ENCODE measurements at places on chromosomes 6 and 20.

- DNase-seq = no peak
These were observed 46.0 kb downstream of the RREB1 start for GRCh38 chr6:7153789-7154188.

GRCh38 chr20:35640724-35641123 lies 24.0 kb downstream of the CPNE1 start:
- no peak for DNase-seq

DNA sequence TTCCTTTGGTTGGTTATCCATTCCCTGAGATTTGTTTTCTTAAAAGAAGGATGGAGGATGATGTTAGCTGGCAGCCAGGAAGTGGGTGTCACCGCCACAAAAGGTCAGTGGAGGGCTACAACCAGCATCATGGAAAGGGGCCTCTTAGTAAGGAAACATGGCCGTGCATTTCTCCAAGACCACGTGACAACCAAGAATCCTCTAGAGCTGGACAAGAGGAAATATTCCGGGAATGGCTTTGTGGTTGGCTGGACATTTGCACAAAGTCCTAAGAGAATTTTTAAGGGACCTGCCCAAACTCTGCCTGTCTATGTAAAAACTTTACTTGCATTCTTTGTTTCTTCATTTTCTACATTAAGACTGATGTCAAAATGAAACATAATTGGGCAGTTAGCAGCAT lies 399.9 kb upstream of the MARCKS start:
- DNase-seq = no peak

- no peak for DNase-seq
These were observed 17.5 kb downstream of the KCNQ2 start for GRCh38 chr20:63454731-63455567.

GRCh38 chr20:33470866-33471265 lies 19.0 kb upstream of the CBFA2T2 start:
- no peak for DNase-seq

GRCh38 chr6:137927777-137928218 lies 60.7 kb downstream of the TNFAIP3 start:
- DNase-seq = peak; percentile 84

GRCh38 chr20:54208548-54209176 lies 775 bp downstream of the PFDN4 start:
- no peak for DNase-seq

DNA sequence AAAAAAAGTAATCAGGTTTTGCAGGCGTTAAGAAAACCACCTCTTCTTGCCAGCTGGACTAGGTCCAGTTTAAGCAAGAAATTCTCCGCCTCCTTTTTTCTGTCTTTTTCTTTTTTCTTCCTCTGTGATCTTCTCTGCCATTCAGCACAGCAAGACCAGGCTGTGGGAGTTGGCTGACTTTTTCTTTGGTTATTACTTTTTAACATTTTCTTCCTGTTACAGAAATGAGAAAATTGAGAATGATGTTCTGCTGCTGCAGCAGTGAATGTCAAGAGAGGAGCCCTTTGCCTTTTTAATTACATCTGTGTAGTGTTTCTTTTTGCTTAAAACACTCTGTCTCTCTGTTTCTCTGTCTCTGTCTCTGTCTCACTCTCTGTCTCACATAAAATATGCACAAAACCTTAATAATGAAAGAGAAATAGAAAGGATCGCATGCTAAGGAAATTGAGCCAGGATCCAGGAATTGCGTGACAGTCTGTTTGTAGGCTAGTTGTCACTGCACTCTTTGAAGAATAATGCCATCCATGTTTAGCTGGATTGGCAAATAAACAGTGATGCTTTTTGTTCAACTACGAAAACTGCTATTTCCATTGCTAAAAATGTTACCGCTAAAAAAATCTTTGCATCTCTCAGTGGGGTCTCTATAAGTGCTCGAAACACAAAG lies 103.2 kb upstream of the SUPT3H start:
- DNase-seq = no peak

DNA sequence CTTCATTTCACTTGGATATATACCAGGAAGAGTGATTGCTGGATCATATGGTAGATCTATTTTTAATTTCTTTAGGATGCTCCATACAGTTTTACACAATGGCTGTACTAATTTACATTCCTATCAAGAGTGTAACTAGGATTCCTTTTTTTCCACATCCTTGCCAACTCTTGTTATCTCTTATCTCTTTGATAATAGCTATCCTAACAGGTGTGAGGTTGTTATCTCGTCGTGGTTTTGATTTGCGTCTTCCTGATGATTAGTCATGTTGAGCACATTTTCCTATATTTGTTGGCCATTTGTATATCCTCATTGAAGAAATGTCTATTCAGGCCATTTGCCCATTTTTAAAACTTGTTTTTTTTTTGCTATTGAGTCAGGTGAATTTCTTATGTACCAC lies 552.4 kb downstream of the RFPL4B start:
- no peak for DNase-seq

GRCh38 chr6:163335671-163336545 lies 78.6 kb upstream of the QKI start:
- DNase-seq = no peak

GRCh38 chr20:4469910-4470309 lies 251.8 kb upstream of the PRND start:
- DNase-seq = no peak

GRCh38 chr6:137160763-137161162 lies 12.7 kb downstream of the IL22RA2 start:
- no peak for DNase-seq

GRCh38 chr20:61662226-61662967 lies 403.3 kb downstream of the TAF4 start:
- no peak for DNase-seq

DNA sequence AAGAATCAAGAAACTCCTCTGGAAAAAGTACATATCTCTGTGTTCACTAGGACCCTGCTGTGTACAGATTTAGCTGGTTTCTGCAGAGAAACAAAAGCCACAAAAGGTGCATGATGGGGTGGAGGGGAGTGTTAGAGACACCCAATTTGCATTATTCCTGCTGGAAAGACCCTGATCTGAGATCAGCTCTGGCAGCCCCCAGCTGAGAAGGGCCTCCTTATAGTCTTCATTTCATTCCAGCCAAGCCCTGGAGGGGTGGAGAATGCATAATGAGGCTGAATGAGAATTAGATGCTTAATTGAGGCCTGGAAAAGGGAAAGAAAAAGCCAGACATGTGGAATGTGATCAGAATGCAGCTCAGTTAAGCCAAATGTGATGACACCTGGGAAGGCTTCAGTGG lies 545.6 kb downstream of the KIF16B start:
- DNase-seq = no peak

GRCh38 chr20:31764641-31765305 lies 25.7 kb downstream of the TPX2 start:
- no peak for DNase-seq

DNA sequence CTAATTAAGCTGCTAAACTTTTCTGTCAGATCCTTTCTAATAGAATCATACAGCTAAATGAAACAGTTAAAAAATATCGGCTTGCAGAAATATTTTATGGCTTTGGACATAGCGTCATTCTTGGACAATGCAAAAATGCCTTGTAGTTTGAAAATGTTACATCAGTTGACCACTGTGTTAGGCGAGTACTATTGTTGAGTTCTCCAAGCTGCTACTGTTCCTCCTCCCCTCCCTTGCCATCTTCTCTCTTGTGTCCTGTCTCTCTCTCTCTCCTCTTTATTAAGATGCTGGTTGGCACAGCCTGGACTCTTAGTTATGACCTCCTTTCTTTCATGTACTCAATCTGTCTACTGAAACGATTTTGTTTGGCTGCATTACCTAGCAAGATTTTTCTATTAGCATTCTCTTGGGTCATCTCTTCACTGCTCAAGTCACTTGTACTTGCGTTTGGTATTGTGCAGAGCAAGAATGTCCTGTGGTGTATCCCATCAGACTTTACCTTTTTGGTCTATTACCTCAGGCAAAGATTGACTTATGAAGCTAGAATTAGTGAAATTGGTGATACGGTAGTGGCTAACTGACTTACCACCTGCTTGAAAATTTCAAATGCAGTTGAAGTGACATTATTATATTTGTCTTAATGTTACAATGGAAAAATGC lies 127.9 kb downstream of the FARS2 start:
- DNase-seq = no peak

DNA sequence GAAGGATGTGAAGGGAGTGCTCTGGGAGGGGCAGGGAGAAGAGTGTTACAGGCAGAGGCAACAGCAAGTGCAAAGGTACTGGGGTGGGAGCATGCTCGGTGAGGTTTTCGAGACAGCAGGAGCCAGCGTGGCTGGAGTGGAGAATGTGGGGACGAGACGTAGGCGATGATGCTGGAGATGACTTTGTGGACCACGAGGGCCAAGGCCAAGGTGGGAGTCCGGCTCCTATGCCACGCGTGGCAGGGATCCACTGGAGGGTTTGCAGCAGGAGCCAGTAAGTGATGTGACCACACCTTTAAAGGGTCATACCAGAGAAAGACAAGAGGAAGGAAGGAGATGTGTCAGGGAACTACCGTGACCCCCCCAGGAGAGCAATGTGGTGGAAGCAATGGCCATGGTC lies 7.3 kb downstream of the PTGIS start:
- DNase-seq = no peak

DNA sequence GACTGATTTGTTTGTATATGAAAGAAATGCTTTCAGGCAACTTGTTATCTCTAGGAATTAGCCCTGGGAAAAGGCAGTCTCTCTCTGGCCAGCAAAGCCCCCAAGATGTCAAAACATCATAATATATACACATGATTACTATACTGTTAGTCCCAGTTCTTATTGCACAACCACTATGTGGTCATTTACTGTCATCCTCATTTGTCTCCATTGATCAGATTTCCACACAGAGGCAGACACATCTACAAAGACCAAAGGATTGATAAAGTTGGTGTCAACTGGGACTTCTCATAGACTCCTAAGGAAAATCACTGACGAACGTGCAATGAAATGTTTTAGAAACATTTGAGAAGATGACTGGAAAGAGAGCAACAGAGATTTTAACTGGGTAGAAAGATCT lies 71.9 kb upstream of the POPDC3 start:
- no peak for DNase-seq

- no peak for DNase-seq
These were observed 305.3 kb upstream of the RGS17 start for GRCh38 chr6:153436351-153436750.
